ENCODE measurements at places on chromosomes 7 and 10.

GRCh38 chr7:69754476-69754875 lies 156.2 kb downstream of the AUTS2 start:
- no peak for DNase-seq

GRCh38 chr7:141335164-141335563 lies 216.0 kb upstream of the AGK start:
- DNase-seq, result no peak

- DNase-seq, result no peak
These were observed 4.6 kb downstream of the NOBOX start for GRCh38 chr7:144398911-144399310.

- DNase-seq, result no peak
These were observed 316.5 kb upstream of the IMMP2L start for GRCh38 chr7:111878785-111879184.

- peak; percentile 65 for DNase-seq
These were observed 5.9 kb downstream of the DIP2C start for GRCh38 chr10:683448-684071.

DNA sequence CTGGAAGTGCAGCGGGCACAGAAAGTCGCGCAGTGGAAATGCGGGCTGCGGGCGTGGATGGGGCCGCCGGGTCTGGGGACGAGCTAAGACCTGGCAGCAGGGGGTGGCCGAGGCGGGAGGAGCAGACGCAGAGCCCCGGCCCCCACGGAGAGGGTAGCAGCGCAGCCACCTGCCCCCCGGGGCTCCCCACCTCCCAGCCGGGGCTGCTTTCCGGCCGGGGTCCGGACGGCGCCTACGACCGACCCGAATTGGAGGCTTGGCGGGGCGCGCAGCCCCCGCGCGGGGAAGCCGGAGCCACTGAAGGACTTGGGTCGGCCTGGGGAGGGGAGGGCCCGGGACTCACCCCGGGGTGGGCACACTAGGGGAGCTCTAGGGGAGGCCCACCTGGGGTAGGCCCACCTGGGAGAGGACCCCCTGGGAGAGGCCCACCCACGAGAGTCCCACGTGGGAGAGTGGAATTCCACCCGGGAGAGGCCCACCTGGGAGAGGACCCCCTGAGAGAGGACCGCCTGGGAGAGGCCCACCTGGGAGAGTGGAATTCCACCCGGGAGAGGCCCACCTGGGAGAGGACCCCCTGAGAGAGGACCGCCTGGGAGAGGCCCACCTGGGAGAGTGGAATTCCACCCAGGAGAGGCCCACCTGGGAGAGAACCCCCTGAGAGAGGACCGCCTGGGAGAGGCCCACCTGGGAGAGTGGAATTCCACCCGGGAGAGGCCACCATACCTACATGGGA lies 854 bp upstream of the CFAP46 start:
- no peak for DNase-seq

GRCh38 chr7:132243463-132243862 lies 332.8 kb downstream of the PLXNA4 start:
- DNase-seq, result no peak

DNA sequence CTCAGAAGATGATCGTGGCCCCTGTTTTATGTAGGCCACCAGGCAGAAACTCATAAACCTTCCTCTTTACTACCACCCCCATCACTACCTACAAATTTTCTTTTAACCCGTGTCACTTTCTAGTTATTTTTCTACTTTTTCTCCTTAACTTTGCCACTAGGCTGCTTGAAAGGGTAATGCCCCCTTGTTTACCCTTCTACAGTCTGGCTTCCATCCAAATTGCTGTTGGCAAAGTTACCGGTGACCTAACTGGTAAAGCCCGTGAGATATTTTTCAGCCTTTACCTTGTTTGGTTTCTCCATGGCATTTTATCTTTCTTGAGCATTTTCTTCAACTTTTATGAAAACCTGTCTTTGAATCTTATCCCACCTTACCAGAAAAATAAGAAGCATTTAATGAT lies 153.0 kb downstream of the WNT2 start:
- no peak for DNase-seq

GRCh38 chr7:51069411-51070083 lies 247.1 kb downstream of the COBL start:
- DNase-seq, result peak; percentile 37

DNA sequence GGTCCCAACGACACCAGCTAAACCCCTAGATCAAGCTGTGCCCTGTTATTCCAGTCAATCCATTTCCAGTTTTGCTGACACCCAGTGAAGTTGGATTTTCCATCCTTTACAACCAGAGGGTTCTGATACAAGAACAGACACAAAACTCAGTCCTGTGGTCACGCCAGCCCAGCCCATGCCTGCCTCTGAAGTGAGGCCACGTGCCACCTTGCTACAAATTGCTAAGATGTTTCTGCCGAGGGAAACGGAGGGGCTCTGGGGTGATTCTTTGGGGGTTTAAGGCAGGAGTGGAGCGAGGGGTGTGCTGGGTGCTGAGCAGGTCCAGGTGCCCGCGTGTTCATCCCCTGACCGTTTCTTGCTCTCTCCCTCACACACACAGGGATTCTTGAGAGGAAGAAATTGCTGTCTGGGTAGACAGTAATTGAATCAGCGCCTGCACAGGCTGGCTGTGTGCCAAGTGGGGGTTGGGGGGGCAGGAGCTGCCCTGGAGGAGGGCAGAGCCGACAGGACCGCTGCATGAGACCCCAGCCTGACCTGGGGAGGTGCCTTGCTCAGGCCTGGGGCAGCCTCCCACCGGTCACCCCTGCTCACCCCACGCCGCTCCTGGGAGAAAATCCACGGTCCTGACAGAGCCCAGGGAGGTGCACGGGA lies 38.1 kb downstream of the ADAP1 start:
- DNase-seq, result no peak

DNA sequence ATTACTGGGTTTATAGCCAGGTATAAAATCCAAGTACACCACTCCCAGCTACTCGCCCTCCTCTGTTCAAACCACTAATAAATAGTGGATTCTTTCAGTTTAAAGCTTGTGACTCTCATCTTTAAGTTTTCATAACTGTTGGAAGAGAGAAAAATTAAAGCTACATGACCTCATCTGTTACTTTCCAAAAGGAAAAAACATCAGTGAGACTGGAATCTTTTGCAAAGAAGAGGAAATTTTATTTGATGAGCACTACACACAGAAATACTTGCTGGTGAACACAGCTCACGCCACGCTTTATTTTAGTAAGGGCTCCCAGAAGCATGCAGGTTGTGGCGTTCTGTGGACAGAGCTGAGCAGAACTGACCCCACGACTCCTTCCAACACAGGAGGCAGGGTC lies 527.0 kb upstream of the MGMT start:
- no peak for DNase-seq

DNA sequence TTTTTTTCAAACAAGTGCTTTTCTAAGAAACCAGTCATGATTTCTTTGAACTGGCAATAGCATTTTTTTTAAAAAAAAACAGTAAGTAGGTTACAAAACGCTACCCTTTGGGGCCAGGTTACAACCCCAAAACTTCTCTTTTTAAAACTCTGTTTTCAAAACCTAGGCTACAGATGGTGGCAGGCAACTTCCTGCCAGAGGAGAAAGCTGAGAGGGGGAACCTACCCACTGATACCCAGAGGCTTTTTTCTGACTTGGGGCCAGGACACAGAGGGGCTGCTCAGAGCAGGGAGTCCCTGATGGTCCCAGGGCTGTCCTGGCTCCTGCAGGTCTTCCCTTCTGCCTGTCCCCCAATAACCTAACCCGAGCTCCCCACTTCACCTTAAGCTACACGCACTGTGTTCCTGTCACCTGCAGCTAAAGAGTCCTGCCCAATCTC lies 6.9 kb downstream of the STN1 start:
- DNase-seq, result no peak

DNA sequence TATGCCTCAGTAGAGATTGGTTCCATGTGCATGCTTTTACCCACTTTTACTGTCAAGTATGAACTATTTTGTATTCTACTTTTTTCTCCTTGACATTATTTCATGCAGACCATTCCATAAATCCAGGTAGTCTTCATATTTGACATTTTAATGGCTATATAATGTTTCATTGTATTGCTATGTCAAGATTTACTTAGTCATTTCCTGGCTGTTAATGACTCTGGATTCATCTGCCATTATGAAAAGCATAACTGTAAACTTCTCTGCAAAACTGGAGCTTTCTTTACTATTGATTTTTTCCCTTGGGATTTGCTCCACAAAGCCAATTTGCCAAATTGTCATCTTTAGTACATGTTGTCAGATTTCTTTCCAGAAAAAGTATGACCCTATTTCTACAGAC lies 6.8 kb upstream of the MSRB2 start:
- no peak for DNase-seq

GRCh38 chr7:101985057-101985902 lies 167.9 kb downstream of the CUX1 start:
- no peak for DNase-seq

DNA sequence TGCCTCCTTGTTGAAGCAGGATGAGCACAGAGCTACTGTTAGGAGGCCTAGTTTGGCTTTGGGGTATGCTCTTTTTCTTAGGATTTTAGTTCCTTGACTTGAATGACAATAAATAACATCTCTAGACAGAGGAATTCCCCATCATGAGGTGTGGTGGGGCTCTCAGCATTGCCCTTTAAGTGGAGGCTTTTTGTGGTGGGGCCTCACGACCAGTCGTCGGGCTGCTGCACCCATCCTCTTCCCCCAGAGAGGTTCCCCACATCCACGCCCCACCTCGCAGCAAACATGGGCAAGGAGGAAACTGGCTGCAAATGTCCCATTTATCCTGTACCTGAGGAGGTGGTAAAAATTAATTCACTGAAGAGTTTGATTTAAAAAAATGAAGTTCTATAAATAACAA lies 36.1 kb upstream of the TARP start:
- no peak for DNase-seq

- peak; percentile 21 for DNase-seq
These were observed 909.6 kb downstream of the REEP3 start for GRCh38 chr10:64430690-64431323.

DNA sequence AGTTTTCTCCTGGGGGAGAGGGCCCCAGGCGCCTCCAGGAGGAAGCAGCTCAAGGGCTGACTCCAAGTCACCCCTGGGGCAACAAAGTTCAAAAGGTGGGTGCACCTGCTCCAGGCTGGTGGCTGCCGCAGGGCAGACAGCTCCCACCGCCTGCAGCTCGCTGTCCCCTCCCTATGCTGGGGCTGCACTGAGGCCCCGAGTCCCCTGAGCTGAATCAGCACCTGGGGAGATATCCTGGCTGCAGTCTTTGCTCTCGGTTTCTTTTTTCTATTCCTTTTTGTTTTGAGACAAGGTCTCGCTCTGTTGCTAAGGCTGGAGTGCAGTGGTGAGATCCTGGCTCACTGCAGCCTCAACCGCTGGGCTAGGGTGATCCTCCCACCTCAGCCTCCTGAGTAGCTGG lies 183.4 kb downstream of the DNAJB6 start:
- no peak for DNase-seq

DNA sequence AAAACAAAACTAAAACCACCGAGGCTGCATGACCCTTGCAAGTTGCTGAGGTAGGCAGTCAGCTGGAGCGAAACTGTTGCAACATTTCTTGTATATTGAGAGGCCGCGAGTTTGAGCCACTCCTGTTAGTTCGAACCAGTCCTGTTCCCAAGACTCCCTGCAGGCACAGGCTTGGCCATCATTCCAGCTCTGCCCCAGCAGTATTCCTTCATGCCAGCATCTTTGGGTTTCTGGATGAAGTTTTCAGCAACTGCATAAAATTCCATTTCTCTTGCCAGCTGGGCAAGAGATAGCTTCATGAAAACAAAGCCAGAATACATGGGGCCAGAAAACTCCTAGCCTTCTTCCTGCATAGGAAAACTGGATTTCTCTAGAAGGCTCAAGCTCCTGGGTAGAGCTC lies 207.6 kb downstream of the FRMD4A start:
- no peak for DNase-seq

DNA sequence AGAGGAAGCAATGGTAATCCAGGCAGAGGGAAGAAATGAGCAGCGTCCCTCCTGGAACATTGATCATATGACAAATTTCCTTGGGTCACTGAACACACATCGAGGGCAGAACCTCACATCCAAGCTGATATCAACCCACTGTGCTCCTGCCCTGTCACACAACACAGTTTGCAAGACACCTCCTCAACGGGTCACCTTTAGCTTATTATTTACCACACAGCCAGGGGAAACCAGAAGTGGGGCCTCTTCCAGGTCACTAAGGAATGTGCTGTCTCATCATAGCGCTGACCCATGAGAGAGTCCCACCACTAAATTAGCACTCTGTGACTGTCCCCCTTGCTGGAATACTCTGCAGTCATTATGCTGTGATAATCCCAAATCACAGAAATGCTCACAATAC lies 69.7 kb upstream of the PPP1R3C start:
- DNase-seq, result no peak

DNA sequence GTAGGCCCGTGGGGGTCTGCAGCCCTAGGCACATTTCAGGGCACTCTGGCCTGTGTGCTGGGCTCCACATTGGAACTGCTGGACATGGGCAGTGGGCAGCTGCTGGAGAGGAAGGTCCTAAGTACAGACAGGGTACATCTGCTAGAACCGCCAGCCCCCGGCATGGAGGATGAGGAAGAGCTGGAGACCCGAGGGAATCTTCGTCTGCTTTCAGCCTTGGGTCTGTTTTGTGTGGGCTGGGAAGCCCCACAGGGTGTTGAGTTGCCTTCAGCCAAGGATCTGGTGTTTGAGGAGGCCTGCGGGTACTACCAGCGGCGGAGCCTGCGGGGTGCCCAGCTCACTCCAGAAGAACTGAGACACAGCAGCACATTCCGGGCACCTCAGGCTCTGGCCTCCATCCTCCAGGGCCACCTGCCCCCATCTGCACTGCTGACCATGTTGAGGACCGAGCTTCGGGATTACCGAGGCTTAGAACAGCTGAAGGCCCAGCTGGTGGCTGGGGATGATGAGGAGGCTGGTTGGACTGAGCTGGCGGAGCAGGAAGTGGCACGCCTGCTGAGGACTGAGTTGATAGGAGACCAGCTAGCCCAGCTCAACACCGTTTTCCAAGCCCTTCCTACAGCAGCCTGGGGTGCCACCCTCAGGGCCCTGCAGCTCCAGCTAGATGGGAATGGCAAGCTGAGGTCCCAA lies 1.4 kb downstream of the HPS6 start:
- DNase-seq, result peak; percentile 20

- DNase-seq, result no peak
These were observed 95.8 kb downstream of the WNT2 start for GRCh38 chr7:117227091-117227490.

GRCh38 chr10:33731322-33731721 lies 396.9 kb upstream of the NRP1 start:
- DNase-seq, result no peak

DNA sequence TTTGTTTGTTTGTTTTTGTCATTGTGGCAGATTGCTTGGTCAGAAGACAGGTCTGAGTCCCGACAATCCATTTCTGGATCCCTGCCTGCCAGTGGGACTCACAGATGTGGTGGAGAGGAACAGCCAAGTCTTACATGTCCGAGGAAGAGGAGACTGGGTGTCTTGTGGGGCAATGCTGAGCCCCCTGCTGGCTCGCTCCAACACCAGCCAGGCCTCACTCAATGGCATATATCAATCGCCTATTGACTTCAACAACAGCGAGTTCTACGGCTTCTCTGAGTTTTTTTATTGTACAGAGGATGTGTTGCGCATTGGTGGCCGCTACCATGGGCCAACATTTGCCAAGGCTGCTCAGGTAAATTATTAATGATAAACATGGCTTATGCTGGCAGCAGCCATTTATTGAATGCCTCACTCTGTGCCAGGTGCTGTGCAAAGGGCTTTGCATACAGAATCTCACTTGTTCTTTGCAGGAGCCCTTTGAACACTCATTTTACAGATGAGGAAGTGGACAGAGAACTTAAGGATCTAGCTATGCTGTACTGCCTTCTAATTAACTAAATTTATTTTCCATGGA lies 33.3 kb downstream of the COX15 start:
- no peak for DNase-seq
